ENCODE measurements at places on chromosomes 16 and 17.

DNA sequence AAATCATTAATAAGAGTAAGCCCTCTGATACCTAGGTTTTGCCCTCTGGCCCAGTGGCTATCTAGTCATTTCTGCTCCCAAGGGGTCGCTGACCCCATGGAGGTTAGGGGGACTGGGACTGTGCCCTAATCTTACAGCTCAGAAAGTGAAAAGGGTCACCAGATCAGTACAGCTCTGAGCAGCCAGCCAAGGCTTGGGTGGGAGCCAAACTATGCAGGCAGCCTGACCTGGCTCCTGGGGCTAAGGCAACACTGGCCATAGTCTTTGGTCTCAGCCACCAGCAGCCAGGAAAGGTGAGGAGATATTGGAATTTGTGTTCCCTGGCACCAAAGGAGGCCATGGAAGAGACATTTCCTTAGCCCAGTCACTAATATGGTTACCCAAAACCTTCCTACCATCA lies 67.6 kb downstream of the ASIC2 start:
- no peak for DNase-seq

GRCh38 chr17:58060596-58061191 lies 22.5 kb upstream of the DYNLL2 start:
- no peak for DNase-seq

DNA sequence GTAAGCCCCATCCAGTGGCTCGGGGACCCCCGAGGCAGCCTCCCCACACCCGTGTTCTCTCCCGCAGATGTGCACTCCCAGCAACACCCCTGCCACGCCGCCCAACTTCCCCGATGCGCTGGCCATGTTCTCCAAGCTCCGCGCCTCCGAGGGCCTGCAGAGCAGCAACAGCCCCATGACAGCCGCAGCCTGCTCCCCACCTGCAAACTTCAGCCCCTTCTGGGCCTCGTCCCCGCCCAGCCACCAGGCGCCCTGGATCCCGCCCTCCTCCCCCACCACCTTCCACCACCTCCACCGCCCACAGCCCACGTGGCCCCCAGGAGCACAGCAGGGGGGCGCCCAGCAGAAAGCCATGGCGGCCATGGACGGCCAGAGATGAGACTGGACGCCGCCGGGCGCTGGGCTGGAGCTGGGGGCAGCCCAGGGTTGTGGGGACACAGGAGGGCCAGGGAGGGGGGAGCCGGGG lies 5.0 kb downstream of the UBALD2 start:
- DNase-seq = no peak

DNA sequence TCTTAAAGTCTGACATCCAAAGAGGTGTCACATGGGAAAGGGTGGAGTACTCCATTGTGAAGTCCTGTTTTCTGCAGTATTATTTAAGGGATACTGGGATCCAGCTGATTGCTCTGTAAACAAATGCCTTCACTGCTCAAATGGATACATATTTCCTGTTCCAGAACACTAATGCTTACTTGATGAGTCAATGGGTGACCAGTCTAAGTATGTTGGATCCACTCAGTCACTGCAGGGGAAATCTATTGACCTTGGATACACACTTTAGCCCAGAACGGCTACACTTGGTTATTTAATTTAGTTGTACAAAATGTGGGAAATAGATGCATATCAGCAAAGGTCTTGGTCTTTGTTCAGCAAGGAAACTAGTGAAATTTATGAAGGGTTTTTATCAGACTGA lies 261.4 kb downstream of the MAP2K4 start:
- DNase-seq = no peak

GRCh38 chr17:80613732-80614071 lies 69.1 kb downstream of the RPTOR start:
- no peak for DNase-seq

DNA sequence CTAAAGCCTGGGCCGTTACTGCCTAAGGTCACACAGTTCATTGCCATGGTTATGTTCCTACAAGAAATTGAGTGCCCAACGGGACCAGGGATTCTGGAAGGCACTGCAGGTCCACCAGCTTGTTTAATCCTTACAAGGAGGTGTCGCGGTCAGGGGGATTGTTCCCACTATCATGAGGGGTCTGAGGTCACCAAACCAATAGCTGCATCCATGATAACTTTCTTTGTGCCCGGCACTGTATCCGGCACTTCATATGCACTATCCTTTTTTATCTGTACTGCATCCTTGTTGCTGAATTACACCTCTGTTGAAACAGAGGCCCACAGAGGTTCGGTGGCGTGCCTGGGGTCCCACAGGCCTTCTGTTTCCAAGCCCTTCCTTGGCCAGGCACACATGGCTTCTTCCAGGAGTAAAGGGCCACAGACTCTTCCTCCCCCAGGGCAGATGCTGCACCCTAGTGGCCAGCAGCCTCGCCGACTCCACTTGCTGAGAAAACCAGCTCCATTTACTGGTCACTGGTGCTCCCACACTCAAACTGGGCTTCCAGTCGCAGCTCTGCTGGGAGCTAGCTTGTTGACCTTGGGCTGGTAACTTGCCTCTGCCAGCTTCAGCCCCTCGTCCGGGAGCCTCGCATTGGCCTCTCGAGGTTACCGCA lies 82.0 kb upstream of the PLCG2 start:
- DNase-seq = no peak

- no peak for DNase-seq
Measured at GRCh38 chr16:27267037-27267677, 1.4 kb downstream of the NSMCE1 start.

- no peak for DNase-seq
Measured at GRCh38 chr17:82910770-82911169, 70.9 kb upstream of the ZNF750 start.

- DNase-seq = no peak
Measured at GRCh38 chr16:22139008-22139407, 23.3 kb upstream of the SDR42E2 start.

GRCh38 chr17:21242026-21242697 lies 11.0 kb downstream of the NATD1 start:
- DNase-seq = no peak

- no peak for DNase-seq
Measured at GRCh38 chr17:64192589-64192988, 62.6 kb upstream of the ERN1 start.

GRCh38 chr16:54106057-54106456 lies 180.5 kb downstream of the IRX3 start:
- no peak for DNase-seq
